ENCODE measurements at places on chromosomes 1 and 21. TPM values are rescaled to one million over a fixed set of nuclear protein-coding genes. Genes with fewer than 3 reads are reported as not detected.

GJC2 gene
- 45.3 TPM for total RNA-seq

ADAMTS1 gene
- not detected for total RNA-seq

TTC24 gene
- total RNA-seq = not detected

ACTL8 gene
- total RNA-seq = 0.55 TPM

TNNT2 gene
- 0.46 TPM for total RNA-seq

FYB2 gene
- not detected for total RNA-seq

LRRC71 gene
- total RNA-seq = not detected

CAMSAP2 gene
- total RNA-seq = 7.2 TPM

OR10J1 gene
- total RNA-seq = not detected

DCLRE1B gene
- 6.2 TPM for total RNA-seq

SH3BGRL3 gene
- 172 TPM for total RNA-seq

CRP gene
- total RNA-seq = not detected

UAP1 gene
- 33.4 TPM for total RNA-seq

RGS1 gene
- not detected for total RNA-seq

IL20 gene
- total RNA-seq = not detected

FAM167B gene
- total RNA-seq = 0.29 TPM

FCGR3A gene
- total RNA-seq = not detected

RIMKLA gene
- total RNA-seq = 1.6 TPM

ZP4 gene
- total RNA-seq = not detected

SYT11 gene
- total RNA-seq = not detected

PLCH2 gene
- total RNA-seq = 3.1 TPM

PGBD5 gene
- not detected for total RNA-seq

MCOLN2 gene
- not detected for total RNA-seq

CRNN gene
- not detected for total RNA-seq

PGLYRP4 gene
- not detected for total RNA-seq

SLC35F3 gene
- total RNA-seq = not detected

MFAP2 gene
- total RNA-seq = 0.08 TPM

VTCN1 gene
- total RNA-seq = not detected

GRIK3 gene
- total RNA-seq = not detected

SIM2 gene
- total RNA-seq = 9.9 TPM

CTTNBP2NL gene
- total RNA-seq = 4.9 TPM

BROX gene
- 21.0 TPM for total RNA-seq

C1orf185 gene
- not detected for total RNA-seq

BCL2L15 gene
- 18.2 TPM for total RNA-seq

TMIGD3 gene
- not detected for total RNA-seq

CR1L gene
- total RNA-seq = not detected

GJA5 gene
- 0.86 TPM for total RNA-seq

ETV3 gene
- 8.9 TPM for total RNA-seq

UBL4B gene
- total RNA-seq = not detected

B3GALT2 gene
- not detected for total RNA-seq

FNBP1L gene
- 13.9 TPM for total RNA-seq

RSPH1 gene
- 2.7 TPM for total RNA-seq

DOP1B gene
- total RNA-seq = 4.3 TPM

ZBED6 gene
- 8.3 TPM for total RNA-seq

HMGCS2 gene
- 10.2 TPM for total RNA-seq

FMO5 gene
- 1.4 TPM for total RNA-seq

BMP8B gene
- total RNA-seq = 3.5 TPM
